Activated CD8-positive, alpha-beta memory T cell treated with anti-CD3 and anti-CD28 coated beads, Interleukin-2, amount 10 ng/mL, durations not matched to agents 7 days and 5 days (primary cell): ENCODE measurements at places on chromosomes 13 and 19.

- DNase-seq, result no peak
These were observed 433.8 kb upstream of the ZNF507 start for GRCh38 chr19:31911577-31911976.

GRCh38 chr19:48746738-48747575 lies at the start of gene IZUMO1:
IZUMO1 (minus strand) TSS chr19:48746909; CDS start chr19:48745859, 1,050 bp downstream.
- peak; percentile 72 for DNase-seq

DNA sequence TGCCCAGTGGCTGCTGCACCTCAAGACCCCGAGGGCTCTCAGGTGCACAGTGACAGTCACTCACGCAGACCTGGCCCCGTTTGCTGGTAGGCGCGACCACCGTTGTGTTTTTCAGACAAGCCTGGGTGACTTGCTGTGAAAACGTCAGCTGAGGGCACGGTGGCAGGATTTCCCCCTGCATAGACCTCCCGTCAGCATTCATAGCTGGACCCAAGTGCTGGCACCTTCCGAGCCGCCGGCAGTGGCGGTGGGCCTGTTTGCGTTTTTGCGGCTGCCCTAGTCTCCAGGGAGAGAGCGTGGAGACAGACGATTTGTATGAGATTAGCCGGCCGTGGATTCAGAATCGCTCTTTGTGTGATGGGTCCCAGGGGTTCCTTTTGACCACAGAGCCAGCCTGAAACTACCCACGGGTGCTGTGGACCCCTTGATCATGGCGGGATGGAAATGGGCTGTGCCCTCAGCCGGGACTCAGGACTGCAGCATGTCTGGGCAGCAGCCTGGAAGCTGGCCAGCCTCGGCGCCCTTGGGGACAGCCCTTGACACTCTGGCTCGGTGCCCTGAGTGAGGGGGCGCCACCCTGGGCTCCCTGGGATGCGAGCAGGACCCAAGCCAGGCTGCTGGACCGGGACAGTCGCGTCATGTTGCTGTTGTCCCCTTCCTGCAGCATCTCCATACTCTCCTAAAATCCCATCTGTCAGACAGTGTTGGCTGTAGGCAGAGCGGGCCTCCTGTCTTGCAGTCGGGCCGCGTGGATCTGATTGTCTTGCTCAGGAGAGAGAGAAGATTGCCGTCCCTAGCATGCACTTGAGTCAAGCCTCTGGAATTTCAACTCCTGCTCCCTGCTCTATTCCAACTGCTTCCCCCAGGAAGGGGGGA lies 8.6 kb downstream of the KDM4B start:
- no peak for DNase-seq

DNA sequence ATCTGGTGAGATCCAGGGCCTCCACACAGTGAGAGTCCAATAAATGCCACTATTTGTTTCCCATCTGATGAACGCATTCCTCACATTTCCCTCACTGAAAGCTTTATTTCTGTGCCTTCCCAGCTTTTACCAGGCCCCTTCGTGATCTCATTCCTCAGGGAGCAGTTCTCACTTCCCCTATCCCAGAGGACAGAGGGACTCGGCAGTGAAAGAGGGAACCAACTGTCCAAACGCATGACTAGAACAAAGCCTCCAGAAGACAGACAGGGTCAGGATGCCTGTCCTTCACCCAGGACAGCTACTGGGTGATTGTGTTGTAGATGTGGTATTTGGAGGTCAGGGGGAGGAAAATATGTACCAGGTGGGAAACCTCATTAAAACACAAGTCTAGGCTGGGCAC lies 2.0 kb upstream of the ZBTB45 start:
- DNase-seq, result no peak

DNA sequence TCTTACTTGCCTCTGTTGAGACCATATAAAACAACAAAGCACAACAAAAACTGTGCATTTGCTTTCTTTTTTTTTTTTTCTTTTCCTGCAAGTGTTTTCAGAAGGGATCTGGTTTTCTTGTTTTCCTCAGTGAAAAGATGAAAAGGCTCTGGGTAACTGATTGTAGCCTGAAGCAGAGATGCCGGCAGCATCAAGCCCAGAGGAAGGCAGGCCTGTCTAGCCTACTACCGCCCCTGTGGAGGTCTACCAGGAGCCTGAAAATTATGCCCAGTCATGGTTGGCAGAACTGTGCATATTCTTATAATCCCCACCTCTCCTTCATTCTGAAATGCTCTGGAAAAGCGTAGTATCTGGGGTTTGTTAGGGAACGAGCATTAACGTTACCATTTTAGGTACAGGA lies 32.6 kb upstream of the MEDAG start:
- no peak for DNase-seq

DNA sequence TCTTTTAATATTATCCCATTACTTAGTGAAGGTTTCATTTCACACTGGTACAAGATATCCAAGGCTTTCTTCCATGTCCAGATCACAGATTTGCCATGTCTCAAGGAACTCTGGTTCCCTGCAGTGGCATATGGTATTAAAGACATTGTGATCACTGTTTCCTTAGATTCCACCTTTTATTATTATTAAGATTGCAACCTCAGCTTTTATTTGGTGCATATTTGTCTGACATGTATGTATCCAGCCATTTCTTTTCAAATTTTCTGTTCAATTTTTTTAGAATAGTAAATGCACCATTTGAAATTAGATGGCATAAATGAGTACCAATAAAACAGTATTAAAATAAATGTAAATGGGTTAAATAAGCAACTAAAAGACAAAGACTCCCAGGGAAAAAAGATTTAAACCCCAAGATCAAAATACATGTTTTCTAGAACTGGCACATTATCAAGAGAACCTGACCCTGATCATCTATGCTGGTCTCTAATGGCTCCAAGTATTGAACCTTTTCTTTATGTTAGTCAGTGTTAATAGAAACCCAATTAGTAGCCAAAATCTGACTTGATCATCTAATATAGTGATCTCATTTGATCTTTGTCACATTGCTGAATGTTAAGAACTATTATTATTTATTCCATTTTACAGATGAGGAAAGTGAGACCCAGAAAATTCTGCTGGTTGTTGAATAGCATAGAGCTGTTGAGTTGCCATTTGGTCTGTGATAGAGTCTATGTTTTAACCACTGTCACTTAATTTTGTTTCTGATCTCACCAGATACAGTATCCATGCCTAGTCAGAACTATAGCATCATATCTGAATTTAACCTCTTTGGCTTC lies at the start of gene OR10H4:
OR10H4 (plus strand) TSS at position 786 of the 836 bp plus-strand sequence; CDS start at position 786, 0 bp downstream.
- DNase-seq, result no peak

DNA sequence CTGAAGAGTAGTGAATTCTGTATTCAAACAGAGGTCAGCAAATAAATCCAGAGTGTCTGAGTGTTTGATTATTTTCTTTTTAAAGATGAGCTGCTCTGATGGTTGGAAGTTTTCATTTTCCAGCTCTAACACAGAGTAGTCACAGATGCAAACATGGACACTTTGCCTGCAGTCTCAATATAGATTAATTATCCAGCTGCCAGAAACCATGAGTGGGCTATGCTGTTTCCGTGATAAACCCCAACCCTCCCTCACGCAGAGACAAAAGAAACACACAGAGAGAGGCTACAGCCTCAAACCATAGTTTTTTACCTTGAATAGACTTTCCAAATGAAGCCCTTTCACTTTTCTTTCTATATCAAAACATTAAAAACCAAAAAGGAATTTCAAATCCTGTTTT lies 884.7 kb downstream of the DIAPH3 start:
- no peak for DNase-seq

DNA sequence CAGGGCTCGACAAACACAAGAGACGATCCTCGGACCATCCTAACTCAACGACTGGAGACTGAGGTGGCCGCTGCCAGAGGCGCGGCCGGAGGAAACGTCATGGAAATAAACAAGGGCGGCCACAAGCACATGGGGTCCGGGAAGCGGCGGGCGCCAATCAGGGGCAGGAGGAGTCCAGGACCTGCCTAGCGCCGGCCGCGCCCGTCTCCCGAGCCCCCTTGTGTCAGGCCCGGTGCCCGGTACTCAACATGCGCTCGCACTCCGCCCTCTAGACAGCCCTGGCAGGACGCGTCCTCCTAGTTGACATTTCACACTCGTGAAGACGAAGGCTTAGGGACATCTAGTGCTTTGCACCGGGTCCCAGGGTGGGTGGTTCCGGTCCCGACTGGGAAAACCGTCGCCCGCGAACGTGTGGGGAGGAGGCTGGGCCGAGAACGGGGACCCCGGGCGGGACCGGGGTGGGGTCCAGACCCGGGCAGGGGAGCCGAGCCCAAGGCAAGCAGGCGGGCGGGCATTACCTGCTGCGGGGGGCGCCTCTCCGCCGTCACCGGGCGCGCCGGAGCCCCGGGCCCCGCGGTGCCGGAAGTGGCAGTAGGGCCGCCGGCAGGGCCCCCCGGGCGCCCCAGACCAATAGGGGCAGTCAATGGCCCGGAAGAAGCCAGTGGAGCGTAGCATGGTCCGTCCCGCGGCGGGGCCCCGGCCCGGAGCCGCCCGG lies 442 bp downstream of the REXO1 start:
- peak; percentile 66 for DNase-seq

DNA sequence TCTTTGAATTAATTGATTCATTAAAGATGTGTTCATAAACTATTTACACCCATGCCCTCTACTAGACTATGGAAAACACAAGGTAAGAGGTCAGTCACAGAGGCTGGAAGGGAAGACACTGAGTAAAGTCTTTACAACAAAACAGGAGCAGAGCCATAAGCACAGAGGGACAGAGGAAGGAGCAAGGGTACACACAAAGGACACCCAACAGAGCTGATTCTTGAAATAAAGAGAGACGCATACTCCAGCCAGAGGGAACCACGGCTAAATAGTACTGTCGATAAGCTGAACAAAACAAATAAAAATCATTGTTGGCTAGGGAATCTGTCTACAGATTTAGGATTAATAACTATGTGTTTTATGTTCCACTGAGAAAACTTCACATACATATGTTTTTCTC lies 289.2 kb downstream of the EFNB2 start:
- no peak for DNase-seq

DNA sequence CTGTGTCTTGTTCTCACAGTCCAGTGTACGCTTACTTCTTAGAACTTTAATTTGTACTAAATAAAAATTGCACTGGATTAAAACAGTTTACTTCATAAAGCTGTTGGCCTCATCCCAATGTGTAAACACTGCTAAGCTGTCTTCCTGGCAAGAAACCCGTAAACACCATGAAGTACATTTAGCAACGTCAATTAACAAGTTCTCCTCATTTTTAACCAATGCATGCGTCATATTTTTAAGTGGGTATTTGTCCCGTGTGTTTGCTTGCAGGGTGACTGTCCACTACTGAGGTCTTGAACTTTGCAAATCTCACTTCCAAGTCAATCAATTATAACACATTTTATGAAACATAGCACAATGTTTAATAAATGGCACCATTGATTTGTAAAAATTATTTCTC lies 28.2 kb downstream of the LAIR2 start:
- DNase-seq, result no peak

- no peak for DNase-seq
These were observed 1.7 kb downstream of the TUBA3C start for GRCh38 chr13:19179916-19180315.

DNA sequence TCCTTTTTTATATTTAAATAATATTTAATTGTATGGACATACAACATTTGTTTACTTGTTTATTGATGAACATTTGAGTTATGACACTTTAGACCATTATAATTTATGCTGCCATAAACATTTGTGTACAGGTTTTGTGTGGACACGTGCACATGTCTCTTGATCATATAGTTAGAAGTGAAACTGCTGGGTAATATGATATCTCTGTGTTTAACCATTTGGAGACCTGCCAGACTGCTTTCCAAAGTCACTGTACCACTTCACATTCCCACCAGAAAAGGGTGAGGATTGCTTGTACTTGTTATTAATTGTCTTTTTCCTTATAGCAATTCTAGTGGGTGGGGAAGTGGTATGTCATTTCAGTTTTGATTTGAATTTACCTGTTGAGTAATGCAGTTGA lies 145.6 kb upstream of the KLHL1 start:
- no peak for DNase-seq
